ENCODE measurements at places on chromosomes 2 and 18.

DNA sequence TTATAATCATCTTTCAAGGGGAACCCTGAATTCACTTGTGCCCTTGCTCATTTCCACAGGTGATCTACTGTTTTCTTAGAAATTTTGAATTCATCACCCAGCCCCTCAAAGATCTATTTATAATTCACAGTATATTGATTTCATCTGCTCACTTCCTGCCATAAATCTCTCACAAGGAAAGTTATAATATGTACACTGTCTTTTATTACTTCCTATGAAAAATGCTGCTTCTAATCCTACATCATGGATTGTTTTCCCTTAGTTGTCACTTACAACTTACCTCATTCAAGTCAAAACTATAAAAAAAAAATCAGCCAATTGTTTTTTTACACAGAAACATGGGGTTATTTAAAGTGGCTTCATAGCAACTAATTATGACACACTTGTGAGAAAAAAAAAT is 1443.0 kb downstream of the LRP1B start:
- DNase-seq, result no peak

- no peak for DNase-seq
These were observed 7.3 kb downstream of the EMILIN2 start for GRCh38 chr18:2853926-2854664.

GRCh38 chr18:70046796-70047195 is 99.1 kb upstream of the CD226 start:
- DNase-seq, result no peak

DNA sequence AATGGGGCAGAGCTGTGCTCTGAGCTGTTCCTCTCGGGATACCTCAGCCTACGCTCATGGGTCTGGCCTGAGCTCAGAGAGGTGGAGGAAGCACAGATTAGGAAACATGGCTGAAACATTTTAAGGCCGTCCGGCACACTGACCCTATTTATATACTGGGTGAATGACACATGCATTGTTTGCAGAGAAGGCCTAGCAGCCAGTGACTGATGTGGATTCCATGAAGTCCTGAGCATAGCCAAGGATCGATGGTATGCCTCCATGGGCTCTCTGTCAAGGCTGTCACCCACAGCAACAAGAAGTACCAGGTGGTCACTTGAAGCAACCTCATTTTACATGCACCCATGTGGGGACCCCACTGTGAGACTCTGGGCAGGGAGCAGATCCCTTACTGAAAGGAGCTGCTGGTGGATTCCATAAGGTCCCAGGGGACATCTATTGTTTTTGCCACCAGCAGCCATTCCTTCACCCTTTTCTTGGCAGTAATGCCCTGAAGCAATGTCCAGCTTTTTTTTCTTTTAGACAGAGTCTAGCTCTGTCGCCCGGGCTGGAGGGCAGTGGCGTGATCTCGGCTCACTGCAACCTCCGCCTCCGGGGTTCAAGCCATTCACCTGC is 8.4 kb downstream of the PTMA start:
- DNase-seq, result no peak

DNA sequence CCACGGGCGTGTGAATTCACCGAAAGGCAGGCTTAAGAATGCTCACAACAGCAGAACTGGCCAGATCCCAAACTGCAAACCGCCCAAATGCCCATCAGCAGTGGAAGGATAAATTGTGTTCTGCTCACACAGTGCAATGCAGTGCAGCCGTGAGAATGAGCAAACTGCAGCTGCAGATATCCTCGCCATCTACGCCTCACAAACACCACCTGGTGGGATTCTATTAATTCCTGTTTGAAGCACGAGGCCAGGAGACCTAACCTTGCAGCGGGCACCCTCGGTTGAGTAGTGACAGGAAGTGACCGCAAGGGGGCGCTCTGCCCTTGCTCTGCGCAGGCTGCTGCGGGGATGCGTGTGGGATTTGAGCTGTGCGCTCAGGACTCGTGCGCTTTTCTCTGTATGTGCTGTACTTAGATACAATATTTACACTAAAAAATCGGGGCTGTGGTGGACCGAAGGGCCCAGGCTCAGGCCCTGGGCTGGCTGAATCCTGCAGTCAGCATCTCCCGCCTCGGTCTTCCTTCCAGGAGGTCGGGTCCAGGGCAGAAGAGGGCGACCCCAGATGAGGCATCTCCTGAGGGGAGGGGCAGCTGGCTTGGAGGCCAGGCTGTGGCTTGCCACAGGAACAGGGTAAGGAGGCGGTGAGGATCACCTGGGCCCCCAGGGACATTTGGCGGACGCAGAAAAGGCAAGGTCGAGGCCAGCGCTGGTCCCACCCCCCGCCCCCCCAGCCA is 19.8 kb upstream of the PDIA6 start:
- peak; percentile 89 for DNase-seq
